ENCODE measurements at places on chromosomes 5 and 9. TPM values are rescaled to one million over a fixed set of nuclear protein-coding genes. Genes with fewer than 3 reads are reported as not detected.

The LECT2 gene
- total RNA-seq = not detected

The IL7R gene
- total RNA-seq = 0.46 TPM

The LIFR gene
- 6.5 TPM for total RNA-seq

The VCAN gene
- total RNA-seq = 14.9 TPM

The QRFP gene
- not detected for total RNA-seq

The TRIM36 gene
- total RNA-seq = 1.8 TPM
